ENCODE measurements at places on chromosomes 13 and 19. TPM values are rescaled to one million over a fixed set of nuclear protein-coding genes. Genes with fewer than 3 reads are reported as not detected.

DNA sequence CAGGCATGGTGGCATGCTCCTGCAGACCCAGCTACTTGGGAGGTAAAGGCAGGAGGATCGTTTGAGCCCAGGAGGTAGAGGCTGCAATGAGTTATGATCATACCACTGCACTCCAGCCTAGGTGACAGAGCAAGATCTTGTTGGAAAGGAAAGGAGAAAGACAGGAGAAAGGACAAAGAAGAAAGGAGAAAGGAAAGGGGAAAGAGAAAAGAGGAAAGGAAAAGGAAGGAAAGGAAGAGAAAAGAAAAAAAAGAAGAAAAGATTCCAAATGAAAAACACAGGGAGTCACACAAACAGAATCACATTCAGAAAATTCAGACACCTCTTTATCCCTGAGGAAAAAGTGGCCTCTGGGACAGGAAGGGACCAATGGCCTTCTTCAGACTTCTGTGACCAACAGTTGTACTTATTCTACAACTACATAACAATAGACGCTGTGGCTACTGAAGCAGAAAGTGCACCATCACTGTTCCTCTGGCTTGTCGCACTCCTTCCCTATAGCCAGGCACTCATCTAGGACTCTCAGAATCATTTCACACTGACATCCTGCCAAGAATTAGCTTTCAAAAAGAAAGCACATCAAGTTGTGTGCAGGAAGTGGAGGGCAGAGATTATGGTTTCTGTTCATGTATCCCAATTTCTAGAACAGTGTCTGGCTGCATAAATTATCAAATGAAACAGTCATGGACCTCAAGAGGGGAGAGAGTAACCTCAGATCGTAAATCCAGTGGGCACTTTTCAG, 5.9 kb downstream of the MTMR6 start:
- no peak for DNase-seq

DNA sequence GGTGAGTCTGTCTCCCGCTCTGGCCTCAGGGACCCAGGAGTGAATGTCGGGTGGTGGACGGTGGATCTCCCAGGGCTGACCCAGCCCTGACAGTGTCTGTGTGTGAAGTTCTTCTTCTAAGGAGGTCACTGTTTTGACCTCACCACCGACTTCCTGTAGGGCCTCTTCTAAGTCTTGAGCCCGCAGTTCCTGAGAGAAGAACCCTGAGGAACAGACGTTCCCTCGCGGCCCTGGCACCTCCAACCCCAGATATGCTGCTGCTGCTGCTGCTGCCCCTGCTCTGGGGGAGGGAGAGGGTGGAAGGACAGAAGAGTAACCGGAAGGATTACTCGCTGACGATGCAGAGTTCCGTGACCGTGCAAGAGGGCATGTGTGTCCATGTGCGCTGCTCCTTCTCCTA, at the start of gene SIGLEC7:
Gene SIGLEC7 (plus strand): TSS at position 183 of the 400 bp plus-strand sequence. CDS start 69 bp downstream, at position 252.
- DNase-seq = no peak

GRCh38 chr19:51784922-51785690, 9.9 kb upstream of the FPR3 start:
- DNase-seq = peak; percentile 80

- DNase-seq = no peak
These were observed 21.7 kb upstream of the CALM3 start for GRCh38 chr19:46579361-46579879.

- no peak for DNase-seq
These were observed 45.3 kb downstream of the ACTN4 start for GRCh38 chr19:38692458-38693379.

DNA sequence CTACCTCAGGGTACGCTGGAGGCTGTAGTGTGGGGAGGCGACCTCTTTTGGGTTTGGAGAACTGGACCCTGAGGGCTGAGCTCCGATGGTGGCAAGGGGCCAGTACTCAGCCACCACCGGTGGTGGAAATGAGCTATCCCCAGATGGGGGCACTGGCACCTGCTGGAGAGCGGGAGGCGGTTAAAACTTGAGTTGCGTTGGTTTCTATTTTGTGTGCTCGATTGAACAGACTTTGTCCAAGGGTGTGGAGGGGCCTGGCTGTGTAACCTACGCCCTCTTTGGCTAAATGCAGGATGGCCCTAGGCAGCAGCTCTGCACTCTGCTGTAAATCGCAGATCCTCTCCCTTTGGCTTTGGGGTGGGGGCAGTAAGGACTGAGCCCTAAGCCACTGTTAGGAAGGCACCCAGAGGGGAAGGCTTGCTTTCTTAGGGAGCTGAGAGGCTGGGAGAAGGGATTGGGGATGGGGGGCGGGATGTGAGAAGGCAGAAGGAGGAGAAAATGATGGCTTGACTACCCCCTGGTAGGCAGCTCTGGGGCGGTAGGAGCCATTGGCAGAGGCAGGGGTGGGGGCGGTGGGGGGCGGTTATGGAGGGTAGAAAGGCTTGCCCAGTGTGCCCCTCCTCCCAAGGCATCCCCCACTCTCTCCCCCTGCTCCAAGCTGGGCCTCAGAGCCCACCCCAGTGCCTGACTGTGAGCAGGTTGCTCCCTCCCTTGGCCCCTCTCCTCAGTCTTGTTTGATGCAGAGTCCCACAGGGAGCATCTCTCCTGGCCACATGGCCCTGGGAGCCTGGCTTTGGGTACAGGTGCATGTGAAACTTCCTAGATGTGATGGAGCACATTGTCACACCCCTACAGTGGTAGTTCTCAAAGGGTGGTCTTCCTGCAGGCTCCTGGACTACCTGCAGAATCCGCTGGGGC, 5.0 kb downstream of the VSTM2B start:
- DNase-seq = no peak

DNA sequence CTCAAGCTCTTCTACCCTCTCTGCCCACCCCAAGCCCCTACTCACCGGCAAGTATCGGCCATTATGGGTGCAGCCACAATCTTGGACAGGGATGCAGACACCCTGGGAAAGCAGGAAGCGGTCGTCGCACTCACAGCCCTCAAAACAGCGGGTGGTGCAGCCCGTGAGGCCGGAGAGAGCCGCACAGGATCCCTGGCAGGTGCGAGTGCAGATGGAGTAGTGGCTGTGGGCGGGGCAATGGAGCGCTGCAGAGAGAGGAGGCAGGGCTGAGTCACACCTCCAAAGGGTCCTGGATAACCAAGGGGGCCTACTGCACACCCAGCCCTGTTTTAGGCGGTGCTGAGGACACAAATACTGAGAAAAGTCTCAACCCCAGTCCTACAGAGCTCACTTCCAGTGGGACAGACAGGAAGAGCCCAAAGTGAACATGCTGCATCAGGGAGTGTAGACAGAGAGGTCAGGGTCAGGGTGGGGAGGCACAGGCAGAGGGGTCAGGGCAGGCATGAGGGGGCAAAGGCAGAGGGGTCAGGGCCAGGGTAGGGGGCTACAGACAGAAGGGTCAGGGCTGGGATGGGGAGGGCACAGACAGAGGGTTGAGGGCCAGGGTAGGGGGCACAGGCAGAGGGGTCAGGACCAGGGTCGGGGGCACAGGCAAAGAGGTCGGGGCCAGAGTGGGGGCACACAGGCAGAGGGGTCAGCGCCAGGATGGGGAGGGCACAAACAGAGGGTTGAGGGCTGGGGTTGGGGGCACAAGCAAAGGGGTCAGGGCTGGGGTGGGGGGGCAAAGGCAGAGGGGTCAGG, 24.2 kb upstream of the FBL start:
- DNase-seq = no peak

DNA sequence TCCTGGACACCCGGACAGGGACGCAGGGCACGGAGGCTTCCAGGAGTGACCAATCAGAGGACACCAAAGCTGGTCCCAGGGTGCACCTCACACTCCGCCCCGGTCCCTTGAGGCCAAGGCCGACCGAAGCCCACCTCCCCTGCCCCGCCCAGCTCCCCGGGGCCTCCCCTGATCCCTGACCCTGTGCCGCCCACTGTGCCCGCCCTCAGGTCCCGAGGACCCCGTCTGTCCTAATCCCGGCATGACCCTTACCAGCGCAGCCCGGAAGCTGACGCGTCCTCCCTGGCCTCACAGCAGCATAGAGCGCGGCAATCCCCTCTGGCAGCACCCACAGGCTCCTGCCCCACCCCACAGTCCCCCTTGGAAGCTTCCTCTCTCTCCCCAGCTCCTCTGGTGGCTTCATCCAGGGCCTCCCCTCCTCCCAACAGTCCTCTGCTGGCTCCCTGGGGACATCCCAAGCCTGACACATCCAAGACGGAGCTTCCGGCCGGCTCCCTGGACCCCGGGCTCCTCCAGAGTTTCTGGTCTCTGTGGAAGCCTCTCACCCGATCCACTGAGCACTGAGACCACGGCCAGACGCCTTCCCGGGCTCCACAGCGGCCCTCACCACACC, 7.4 kb upstream of the CDC34 start:
- DNase-seq = peak; percentile 21

- DNase-seq = no peak
These were observed 135.6 kb downstream of the KLF12 start for GRCh38 chr13:73998631-73999030.

GRCh38 chr13:112664501-112665203, 25.2 kb upstream of the ATP11A start:
- peak; percentile 25 for DNase-seq

DNA sequence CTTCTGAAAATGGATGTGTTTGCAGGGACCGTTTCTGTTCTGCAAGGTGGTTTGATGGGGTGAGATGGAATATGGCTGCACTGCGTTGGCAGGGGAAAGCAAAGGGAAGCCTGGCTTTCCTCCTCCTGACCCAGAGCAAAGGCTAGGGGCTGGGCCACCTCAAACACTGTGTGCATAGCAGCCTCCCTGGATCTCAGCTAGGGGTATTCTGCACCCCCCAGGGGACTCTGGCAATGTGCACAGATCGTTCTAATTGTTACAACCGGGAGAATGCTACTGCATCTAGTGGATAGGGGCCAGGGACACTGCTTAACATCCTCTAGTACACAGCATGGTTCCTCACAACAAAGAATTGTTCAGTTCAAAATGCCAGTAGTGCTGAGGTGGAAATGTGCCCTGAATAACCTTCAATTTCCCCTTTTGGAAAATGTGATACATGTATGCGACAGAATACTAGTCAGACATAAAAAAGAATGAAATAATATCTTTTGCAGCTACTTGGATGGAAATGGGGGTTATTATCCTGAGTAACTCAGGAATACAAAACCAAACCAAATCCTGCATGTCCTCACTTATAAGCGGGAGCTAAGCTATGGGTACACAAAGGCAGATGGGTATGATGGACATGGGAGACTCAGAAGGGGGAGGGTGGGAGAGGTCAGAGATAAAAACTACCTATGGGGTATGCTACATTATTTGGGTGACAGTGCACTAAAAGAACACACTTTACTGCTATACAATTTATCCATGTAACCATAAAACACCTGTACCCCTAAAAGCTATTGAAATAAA, 671.2 kb downstream of the UQCRFS1 start:
- DNase-seq = no peak

The ABCC4 gene
- total RNA-seq = 24.1 TPM

The SEMA6B gene
- 0.24 TPM for total RNA-seq

The CYP2B6 gene
- not detected for total RNA-seq

The MBD3L2 gene
- not detected for total RNA-seq

The SIGLEC9 gene
- total RNA-seq = not detected

Data from HFFc6 (cell line).